Camera-type eye (tissue), 1 donor: ENCODE measurements at places on chromosomes 7 and 10. TPM values are rescaled to one million over a fixed set of nuclear protein-coding genes. Genes with fewer than 3 reads are reported as not detected.

The OPALIN gene
- not detected for total RNA-seq

The AGR3 gene
- total RNA-seq: 3.2 TPM

The CNTNAP2 gene
- 68.8 TPM for total RNA-seq

The EPDR1 gene
- 20.7 TPM for total RNA-seq

The PBLD gene
- total RNA-seq: 11.3 TPM

The MMRN2 gene
- total RNA-seq: 33.5 TPM

The MYPN gene
- 7.0 TPM for total RNA-seq

The ZNF107 gene
- 13.6 TPM for total RNA-seq

The KAZALD1 gene
- 24.5 TPM for total RNA-seq

The KCNH2 gene
- 22.7 TPM for total RNA-seq

The VWA2 gene
- 3.0 TPM for total RNA-seq

The PYROXD2 gene
- 5.9 TPM for total RNA-seq

The NOM1 gene
- 37.8 TPM for total RNA-seq

The AKR1E2 gene
- 22.1 TPM for total RNA-seq

The FGFR2 gene
- 77.5 TPM for total RNA-seq

The C10orf105 gene
- 0.11 TPM for total RNA-seq

The JCAD gene
- 58.3 TPM for total RNA-seq

The P4HA1 gene
- total RNA-seq: 107 TPM

The KIAA1217 gene
- 61.4 TPM for total RNA-seq

The CFTR gene
- total RNA-seq: 2.5 TPM

The PARD3 gene
- 86.4 TPM for total RNA-seq

The UCMA gene
- not detected for total RNA-seq

The PIP gene
- total RNA-seq: not detected

The RGR gene
- 38.2 TPM for total RNA-seq

The CABCOCO1 gene
- 2.5 TPM for total RNA-seq

The ABI1 gene
- total RNA-seq: 54.2 TPM

The PTF1A gene
- 2.8 TPM for total RNA-seq

The HOXA13 gene
- 0.11 TPM for total RNA-seq
